ENCODE measurements at places on chromosomes 2 and 18.
A peak's percentile ranks its signal among the peaks of the same experiment; 100 is the strongest.

GRCh38 chr2:150156876-150157275 lies 330.6 kb downstream of the RND3 start:
- no peak for DNase-seq

DNA sequence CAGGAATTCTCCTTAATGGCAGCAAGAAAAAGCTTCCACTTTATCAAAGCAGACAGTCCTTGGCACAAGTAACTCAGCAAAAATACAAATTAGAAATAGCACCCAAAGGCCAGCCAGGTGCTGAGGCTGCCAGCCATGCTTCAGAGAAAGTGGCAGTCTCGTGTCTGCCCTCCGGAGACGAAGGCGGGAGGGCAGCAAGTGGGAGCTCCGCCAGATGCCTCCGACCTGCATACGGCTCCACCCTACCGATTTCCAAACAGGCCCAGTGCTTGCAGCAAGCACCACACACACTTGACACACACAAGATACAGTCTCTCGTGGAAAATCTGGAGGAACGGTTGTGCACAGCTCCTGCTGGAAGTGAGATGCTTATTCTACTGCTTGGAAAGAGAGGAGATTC lies 134.9 kb upstream of the REV1 start:
- no peak for DNase-seq

- peak; percentile 41 for DNase-seq
Observed at GRCh38 chr2:180367815-180368214, 360.7 kb upstream of the CWC22 start.

- DNase-seq = no peak
Observed at GRCh38 chr2:145284551-145284950, 764.6 kb upstream of the ZEB2 start.

DNA sequence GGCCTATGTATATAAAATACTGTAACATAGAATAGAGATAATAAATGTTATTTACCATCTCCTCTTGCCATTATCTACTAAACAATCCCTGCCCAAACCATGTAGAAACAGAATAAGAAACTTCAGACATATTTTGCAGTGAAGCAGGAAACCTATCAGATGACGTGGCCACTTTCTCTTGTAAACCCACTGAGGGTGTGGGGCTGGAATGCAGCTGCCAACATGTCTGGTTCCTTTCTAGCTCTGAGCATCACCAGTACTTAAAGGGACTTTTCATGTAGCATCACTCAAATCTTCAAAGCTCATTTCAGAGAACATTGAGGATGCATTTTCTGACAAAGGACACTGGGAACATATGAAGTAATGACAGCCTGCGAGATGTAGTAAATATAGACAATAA lies 251.8 kb downstream of the LPIN1 start:
- DNase-seq = peak; percentile 44

DNA sequence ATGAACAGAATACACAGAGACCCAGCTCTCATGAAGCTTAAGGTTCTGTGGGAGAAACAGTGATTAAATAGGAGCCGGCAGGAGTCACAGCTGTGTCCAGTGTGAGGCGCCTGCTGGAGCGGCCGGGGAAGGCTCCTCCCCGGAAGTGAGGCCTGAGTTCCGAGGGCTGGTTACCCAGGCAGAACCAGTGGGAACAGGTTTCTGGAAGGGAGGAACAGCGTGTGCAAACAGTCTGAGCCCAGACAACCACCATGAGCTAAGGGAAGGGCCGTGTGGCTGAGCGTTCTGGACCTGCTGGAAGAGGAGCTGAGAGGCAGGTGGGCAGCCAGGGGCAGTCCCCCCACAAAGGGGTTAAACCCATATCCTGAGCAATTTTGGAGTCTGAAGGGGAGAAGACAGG lies 26.0 kb upstream of the NPAS2 start:
- DNase-seq = no peak

DNA sequence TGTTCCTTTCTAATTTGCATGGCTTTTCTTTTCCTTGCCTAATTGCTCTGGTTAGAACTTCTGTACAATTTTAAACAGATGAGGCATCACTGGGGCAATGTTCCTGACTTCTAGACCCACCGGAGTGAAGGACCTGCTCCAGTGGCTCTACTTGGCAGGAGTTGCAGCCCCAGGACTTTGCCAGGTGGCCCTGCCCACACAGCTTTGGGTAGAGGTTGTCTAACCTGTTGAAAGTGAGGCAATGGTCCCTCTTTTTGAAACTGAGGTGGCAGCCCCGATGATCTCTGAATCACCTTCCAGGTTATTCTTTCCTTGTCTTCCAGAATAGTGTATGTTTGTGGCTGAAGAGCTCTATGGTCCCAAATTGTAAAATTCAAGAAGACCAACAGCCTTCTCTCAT lies 29.9 kb upstream of the ZNF512 start:
- DNase-seq = no peak

DNA sequence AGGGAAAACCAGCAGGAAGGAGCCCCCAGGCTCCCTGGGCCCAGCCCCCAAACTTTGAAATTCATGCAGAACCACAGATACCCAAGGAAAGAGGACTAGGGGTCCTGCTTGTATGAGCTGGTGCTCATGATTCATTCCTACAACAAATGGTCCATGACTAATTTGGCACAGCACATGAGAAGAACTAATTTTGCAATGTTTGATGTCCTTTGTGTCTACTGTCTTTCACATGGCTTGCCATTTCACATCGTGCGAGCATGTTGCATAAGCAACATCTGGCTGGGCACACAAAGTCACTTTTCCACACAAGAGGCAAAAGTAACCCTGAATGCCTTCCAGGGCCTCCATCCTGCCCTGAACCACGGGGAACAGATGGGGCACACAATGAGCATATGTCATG lies 149.6 kb upstream of the APCDD1 start:
- peak; percentile 28 for DNase-seq

- DNase-seq = no peak
Observed at GRCh38 chr2:161233858-161234431, 73.7 kb downstream of the TANK start.

- peak; percentile 45 for DNase-seq
Observed at GRCh38 chr2:19169134-19169768, 189.2 kb downstream of the OSR1 start.

DNA sequence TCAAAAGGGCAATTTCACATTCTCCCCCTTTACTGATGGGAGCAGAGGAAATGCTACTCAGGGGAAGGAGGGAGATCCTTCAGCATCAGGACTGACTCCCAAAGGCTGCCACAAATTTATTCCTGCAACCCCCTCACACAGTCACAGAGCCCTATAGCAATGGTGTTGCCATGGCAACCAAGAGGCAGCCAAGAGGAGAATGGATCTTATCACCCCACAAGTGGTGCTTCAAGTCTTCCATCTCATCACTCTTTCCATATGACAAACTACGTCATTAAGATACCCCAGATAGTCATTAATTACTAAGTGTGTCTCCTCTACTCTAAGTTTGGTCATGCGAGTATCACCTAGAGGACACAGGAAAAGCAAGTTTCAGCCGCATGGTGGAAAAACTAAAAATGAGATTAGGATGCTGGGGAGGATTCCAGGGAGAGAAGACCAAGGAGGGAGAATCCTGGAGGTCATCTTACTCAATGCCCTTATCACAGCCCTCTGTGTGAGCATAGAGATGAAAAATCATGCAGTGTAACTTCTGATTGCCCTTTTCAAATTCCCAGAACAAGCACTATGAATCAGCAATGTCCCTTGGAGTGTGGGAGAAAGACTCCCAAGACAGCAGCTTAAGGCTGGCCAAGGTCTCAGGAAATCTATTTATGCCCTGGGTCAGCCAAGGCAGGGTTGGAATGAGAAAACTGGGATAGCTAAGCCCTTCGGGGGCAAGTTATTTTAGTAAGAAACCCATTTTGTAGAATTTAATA lies 885.7 kb upstream of the KLHL29 start:
- no peak for DNase-seq

DNA sequence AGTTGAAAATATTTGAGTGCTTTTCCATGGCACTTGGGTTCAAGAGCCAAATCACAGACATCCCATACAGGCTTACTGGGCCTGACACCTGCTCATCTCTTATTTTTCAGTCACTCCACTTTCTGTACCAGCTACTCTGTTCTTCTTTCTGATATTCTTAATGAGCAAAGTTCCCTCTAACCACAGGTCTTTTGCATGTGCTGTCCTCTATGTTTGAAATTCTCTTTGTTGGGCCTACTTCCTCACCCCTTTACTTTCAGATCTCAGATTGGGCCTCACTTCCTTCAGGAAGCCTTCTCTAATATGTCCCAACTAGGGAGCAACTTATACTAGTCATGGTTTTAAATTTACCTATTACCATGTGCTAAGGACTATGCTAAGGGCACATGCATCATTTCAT lies 81.8 kb upstream of the RBMS1 start:
- no peak for DNase-seq

- DNase-seq = no peak
Observed at GRCh38 chr2:29613792-29614266, 307.6 kb downstream of the ALK start.

DNA sequence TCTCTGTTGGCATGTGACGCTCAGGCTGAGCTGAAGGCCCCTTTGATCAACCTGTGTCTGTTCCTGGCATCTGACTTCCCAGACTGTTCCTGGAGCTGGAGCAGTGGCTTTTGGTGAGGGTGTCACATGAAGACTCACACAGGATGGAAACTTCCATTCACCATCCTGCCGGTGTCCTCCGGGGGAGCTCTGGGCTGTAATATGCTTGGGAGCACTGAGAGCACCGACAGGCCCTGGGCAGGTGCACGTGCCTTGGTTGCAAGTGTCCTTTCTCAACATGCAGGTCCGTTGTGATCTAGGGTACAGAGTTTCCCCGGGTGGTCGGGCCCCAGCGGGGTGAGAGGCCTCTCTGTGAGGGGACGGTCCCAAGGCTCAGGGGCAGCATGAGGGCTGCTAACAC lies 24.8 kb upstream of the GBX2 start:
- no peak for DNase-seq

GRCh38 chr2:54456612-54457322 lies 640 bp downstream of the SPTBN1 start:
- no peak for DNase-seq

DNA sequence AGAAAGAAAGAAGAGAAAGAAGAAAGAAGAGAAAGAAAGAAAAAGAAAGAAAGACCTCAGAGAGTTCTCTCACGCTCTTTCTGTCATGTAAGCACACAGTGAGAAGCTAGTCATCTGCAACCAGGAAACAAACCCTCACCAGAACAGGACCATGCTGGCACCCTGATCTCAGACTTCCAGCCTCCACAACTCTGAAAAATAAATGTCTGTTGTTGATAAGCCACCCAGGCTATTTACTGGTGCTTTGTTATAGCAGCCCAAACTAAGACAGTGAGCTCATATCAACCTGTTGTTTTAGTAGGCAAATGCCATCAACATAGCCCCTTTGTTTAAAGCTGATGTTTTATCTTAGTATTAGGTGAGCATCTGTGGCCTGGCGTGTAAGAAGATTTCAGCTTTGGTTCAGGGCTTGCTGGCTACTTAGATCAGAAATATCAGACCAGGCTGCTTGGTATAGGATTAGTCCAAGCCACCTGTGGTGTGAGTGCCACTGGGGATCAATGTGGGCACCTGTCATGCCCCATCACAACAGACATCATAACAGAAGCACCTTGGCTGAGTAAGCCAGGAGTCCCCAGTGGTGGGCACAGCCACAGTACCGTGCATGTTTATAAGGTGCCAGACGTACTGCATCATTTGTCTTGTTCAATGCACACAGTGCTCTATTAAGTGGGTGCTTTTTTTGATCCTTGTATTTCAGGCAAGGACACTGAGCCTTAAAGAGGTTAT lies 94.4 kb downstream of the LBH start:
- DNase-seq = no peak

- DNase-seq = no peak
Observed at GRCh38 chr2:98474979-98475632, 30.4 kb downstream of the INPP4A start.

DNA sequence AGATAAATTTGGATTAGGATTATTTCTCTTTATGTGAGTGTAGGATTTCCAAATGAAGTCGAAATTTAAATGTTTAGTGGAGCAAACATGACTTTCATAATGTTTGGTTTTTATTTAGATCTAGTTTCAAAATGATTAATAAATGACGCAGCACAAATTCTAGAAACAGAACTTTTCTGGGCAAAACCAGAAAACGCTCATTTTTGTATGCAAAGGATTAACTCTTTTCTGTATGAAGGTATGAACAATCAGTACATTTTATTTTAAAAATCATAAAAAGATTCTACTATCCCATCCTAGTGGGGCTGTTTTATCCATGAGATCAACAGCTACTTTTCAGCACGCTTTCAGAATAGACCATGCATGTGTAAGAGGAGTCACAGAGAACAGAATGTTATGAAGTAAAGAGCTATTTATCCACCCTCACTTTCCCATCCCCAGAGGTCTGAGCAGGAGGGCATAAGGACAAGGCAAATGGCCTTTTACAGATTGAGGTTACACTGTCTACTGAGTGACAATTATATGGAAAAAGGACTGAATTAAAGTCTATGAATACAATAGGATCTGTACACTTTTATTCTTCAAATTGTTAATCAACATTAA lies 270.8 kb downstream of the ZEB2 start:
- DNase-seq = no peak

GRCh38 chr18:21117409-21118131 lies 6.0 kb upstream of the ROCK1 start:
- peak; percentile 86 for DNase-seq

DNA sequence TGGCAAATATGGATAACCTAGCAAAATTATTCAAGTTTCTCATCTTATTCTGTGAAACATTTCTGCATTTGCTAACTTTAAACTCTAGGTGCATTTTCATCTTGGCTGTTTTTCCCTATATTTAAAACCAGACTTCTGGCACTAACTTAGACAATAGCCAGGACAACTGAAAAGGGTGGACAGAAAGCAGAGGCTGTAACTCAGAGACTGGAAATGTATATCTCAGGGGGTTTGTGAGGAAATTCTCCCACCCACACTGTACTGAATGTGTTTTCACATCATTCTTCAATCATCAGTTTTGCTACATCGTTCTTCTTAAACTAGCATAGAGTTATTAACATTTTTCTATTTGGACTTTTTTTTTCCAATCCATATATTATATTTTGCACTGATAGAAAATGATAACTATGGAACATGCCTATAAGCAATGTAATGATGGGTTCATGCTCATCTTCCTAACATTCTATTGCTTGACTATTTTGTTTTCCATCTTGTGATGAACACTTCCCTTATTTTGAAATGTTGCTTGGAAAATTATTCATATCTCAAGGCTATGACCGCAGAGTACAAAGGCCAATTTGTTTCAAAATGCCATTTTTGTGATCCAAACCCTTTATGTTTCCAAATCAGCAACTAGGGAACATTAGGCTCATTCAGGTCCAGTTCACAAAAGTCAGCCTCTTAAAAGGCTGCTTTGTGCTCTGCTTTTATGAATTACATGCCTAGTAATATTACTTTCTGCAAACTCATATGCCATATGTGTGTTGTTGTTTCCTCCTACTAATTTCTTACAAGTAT lies 125.8 kb upstream of the CDH19 start:
- DNase-seq = no peak

DNA sequence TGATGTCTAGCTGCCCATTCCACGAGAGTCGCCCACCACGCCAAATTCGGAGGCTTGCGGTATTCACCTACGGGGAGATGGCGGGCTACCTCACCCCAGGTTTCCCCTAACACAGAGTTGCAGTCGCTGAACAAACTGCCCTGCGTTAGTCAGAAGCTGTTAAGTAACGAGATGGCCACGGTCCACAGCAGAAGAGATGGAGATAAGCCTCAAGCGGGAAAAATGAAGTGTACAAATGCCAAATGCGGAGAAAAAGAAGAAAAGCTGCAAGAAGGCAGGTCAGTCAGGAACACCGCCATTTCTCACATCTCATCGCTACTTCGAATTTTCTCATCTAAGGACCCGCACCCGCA lies 425 bp downstream of the ASB3 start:
- DNase-seq = peak; percentile 55
